ENCODE measurements at places on chromosomes 1 and 21.

DNA sequence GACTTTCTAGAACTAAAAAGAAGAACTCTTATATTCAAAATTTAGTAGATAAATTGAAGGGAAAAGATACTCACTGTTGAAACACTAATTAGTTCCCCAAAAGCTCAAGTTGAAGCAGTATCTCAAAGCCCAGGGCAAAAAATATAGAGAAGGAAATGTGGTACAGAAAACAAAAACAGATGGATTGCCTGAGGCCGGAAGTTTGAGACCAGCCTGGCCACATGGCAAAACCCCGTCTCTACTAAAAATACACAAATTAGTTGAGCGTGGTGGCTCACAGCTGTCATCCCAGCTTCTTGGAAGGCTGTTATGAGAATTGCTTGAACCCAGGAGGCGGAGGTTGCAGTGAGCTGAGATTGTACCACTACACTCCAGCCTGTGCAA, 36.0 kb downstream of the FAM177B start:
- no peak for DNase-seq

DNA sequence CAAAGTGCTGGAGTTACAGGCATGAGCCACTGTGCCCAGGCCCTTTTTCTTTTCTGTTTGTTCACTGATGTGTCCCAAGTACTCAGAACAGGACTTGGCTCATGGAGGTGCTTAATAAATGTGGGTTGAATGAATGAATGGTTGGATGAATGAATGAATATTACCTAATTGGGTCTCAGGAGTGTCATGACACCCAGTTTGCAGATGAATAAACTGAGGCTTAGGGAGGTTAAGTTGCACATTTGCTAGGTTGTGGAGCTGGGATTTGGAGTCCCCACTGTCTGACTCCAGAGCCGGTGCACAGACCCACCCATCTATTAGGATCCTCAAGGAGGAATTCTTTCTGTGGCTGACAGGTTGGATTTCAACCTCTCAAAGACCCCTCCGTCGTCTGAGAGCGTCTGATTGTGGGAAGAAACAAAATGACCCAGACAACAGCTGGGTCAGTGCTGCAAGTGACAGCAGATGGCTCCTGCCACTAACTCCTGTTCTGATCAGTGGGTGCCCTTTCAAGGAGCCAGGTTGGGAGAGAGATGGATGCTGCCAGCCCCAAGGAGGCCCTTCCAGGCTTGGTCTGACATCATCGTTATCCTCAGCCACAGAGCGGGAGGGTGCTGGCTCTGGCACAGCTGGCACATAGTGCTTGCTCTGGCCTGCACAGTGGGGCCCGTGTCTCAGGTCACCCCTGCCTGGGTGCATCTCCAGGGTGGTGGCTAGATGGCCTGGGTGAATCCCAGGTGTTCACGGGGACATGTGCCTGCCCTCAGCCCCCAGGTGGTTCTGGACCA, 24.2 kb downstream of the ARHGEF10L start:
- no peak for DNase-seq

GRCh38 chr1:203353486-203353885, 2.6 kb upstream of the FMOD start:
- no peak for DNase-seq

DNA sequence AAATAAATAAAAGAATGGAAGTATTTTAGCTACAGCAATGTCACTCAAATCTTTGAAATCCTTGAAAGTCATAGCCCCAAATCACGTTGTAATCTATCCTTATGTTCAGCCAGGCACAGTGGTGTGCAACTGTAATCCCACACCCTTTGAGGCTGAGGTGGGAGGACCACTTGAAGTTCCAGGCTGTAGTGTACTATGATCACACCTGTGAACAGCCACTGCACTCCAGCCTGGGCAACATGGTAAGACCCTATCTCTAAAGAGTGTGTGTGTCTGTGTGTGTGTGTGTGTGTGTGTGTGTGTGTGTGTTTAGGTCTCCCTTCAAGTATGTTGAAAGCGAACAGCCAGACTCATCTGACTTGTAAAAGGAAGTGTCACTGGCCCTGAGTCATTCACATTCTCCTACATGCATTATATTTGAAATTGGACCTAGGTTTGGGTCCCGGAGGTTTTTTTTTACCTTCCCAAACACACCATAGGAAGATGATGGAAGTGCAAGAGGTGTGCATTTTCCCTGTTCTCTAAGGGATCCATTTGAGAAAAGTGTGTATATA, 50.1 kb downstream of the ZNF281 start:
- no peak for DNase-seq

GRCh38 chr1:180610556-180611015, 21.2 kb upstream of the XPR1 start:
- DNase-seq, result no peak

DNA sequence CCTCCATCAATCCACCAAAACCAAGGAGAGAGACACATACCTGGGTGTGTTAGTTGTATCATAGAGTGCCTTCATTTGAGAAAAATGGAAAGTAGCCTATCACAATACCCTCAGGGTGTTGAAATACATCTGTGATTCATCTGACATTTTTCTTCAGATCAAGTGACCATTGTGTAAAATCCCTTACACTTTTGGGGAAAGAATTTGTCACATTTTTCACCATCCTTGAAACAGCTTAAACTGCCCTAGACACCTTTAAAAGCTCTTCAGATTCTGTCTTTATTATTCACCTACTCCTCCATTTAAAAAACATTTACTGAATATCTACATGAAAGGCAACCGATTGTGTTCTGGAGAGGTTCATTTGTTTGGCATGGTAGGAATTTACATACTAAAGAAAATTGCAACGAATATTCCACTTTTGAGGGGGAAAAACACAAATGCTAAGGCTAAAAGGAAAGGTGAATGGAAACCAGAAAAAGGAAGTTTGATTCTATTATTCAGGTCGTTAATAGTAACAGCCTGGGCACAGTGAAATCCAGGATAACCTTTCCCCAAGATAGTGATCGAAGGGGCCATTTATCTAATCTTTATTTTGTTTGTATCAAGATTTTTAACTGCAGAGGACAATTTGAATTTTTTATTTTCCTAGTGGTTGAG, 70.4 kb upstream of the SAMSN1 start:
- DNase-seq, result no peak

DNA sequence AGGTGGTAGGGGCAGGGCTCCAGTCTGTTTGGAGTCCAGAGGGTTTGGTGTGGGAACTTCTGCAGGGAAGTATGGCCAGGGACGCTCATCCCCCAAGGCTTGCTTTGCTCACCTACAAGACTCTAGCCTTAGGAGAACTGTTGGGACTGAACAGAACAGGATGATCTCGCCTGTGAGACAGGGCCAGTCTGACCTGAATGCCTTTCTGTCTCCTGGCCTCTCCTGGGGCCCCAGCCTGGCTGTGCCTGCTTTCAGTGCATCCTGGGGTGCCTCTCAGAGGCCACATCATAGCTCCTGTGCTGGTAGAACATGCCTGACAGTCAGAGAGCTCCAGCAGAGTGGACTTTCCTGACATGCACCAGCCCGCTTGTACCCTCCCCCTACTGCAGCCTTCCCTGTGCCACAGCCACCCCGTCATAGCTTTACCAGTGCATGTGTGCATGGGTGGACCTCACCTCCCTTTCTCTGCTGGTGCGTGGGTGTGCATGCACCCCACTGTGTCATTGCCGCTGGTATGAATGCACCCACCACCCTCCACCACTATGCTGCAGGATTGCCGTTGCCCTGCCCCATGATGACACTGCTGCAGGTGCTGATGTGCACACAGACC, 165.8 kb downstream of the GIPC2 start:
- DNase-seq, result no peak

All from right hindlimb (tissue), 1 donor.